ENCODE measurements at places on chromosomes 12 and 14. TPM values are rescaled to one million over a fixed set of nuclear protein-coding genes. Genes with fewer than 3 reads are reported as not detected.

The OR4Q3 gene
- not detected for total RNA-seq

The ZNF384 gene
- 23.0 TPM for total RNA-seq

The ZCCHC8 gene
- 8.0 TPM for total RNA-seq

DNA sequence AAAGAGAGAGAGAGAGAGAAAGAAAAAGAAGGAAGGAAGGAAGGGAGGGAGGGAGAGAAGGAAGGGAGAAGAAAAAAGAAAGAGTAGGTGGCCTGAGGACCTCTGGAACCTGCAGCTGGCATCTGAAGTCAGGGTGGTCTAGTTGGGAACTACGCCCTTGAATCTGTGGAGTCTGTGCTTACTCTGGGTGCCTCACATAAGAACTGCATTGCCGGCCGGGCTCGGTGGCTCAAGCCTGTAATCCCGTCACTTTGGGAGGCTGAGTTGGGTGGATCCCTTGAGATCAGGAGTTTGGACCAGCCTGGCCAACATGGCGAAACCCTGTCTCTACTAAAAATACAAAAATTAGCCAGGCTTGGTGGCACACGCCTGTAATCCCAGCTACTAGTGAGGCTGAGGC is 10.0 kb upstream of the NRDE2 start:
- no peak for DNase-seq

- DNase-seq: no peak
Measured at GRCh38 chr14:65006261-65006721, 19.6 kb downstream of the FNTB start.

DNA sequence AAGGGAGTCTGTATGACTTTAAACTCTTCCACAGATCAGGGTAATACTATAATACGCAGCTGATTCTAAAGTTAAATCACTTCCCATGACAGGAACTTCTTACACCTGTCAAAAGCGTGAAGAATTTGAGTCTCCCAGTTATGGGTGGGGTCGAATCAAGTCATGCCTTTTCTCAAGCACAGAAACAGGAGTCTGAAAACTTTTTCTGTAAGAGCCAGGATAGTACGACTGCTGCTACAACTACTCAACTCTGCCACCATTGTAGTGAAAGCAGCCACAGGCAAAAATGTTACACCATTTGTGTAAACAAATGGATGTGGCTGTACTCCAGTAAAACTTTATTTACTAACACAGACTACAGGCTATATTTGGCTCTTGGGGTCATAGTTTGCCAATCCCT is 90.3 kb downstream of the DUSP6 start:
- DNase-seq: no peak

DNA sequence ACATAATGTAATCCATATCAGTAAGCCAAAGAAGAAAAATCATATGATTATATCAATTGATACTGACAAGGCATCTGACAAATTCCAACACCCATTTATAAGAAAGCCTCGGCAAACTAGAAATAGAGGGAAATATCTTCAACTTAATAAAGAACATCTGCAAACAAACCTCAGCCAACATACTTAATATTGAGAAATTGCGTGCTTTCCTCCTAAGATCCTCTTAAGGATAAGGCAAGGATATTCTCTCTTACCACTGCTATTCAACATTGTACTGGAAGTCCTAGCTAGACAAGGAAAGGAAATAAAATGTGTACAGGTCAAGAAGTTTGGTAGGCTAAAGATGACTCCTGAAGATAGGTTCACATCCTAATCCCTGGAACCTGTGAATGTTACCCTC is 115.9 kb downstream of the DERA start:
- no peak for DNase-seq

DNA sequence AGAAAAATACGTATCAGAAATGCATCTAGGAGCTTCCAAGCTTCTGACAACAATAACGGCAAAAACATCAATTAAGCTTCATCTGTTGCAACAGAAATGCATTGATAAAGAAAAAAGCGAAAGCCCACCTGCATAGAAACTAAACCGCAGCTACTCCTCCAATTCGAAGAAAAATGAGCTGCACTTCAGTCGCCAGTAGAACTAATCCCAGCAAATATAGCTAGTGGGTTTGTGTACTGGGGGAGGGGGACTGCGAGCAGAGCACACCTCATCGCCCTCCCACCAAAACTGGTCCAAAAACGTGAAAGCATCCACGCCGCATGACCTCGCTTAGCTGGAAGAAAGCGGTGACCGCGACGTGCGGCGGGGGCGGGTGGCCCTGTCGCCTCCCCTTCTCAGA is 1.2 kb downstream of the SLC35F4 start:
- no peak for DNase-seq

GRCh38 chr12:9762369-9762768 is 1.7 kb upstream of the CD69 start:
- DNase-seq: no peak

GRCh38 chr12:24911271-24911791 is 37.6 kb downstream of the BCAT1 start:
- no peak for DNase-seq

GRCh38 chr14:83260751-83261150 is 1727.1 kb upstream of the SEL1L start:
- DNase-seq: no peak

DNA sequence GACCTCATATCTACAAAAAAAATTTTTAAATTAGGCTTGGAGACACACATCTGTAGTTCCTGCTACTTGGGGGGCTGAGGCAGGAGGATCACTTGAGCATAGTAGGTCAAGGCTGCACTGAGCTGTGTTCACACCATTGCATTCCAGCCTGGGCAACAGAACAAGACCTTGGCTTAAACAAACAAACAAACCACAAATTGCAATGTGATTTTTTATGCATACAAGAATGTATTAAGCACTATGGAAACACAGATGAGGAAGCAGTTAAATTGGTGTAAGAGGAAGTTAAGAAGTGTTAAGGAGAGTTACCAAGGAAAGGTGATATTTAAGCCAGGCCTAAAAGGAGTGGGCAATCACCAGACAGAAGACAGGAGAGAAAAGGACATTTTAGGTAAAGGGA is 83.6 kb upstream of the HECTD1 start:
- no peak for DNase-seq

- no peak for DNase-seq
Measured at GRCh38 chr12:111105294-111105693, 184.9 kb upstream of the MYL2 start.

GRCh38 chr14:60933920-60934655 is 46.8 kb downstream of the TRMT5 start:
- no peak for DNase-seq

GRCh38 chr14:22542360-22542759 is 46.7 kb downstream of the DAD1 start:
- DNase-seq: no peak

GRCh38 chr14:77066578-77067172 is 31.4 kb upstream of the CIPC start:
- no peak for DNase-seq

Measured in Right ventricle myocardium superior (tissue), 1 donor.